ENCODE measurements at places on chromosomes 6 and 20. TPM values are rescaled to one million over a fixed set of nuclear protein-coding genes. Genes with fewer than 3 reads are reported as not detected.

The WFDC12 gene
- total RNA-seq: 1.4 TPM

The OVOL2 gene
- 4.8 TPM for total RNA-seq

The PPARD gene
- 24.4 TPM for total RNA-seq

The GABRR2 gene
- total RNA-seq: 0.38 TPM

The PRPF6 gene
- total RNA-seq: 73.3 TPM

The MDFI gene
- 16.9 TPM for total RNA-seq

The CAP2 gene
- 15.7 TPM for total RNA-seq

The LYRM4 gene
- 21.3 TPM for total RNA-seq

The COL20A1 gene
- total RNA-seq: not detected

The TBXT gene
- total RNA-seq: not detected

The EFCAB8 gene
- 0.13 TPM for total RNA-seq

The VARS2 gene
- total RNA-seq: 34.5 TPM

The KIF25 gene
- total RNA-seq: not detected

The RANBP9 gene
- total RNA-seq: 29.0 TPM

The SRSF12 gene
- total RNA-seq: 2.3 TPM

The PHACTR1 gene
- 33.6 TPM for total RNA-seq

The TMEM170B gene
- total RNA-seq: 3.7 TPM

The CNR1 gene
- total RNA-seq: 4.8 TPM

The C6orf118 gene
- 0.57 TPM for total RNA-seq

The SOX18 gene
- 56.7 TPM for total RNA-seq

The KATNA1 gene
- total RNA-seq: 16.0 TPM

The CLPSL2 gene
- not detected for total RNA-seq

The BHLHE23 gene
- total RNA-seq: not detected

The MUC22 gene
- total RNA-seq: not detected

The SIRPB1 gene
- 8.2 TPM for total RNA-seq

The DEFB110 gene
- total RNA-seq: not detected

The ABHD16B gene
- not detected for total RNA-seq

The PNLDC1 gene
- total RNA-seq: not detected

The SMOC2 gene
- total RNA-seq: 13.1 TPM

The OOEP gene
- 0.35 TPM for total RNA-seq

The OGFRL1 gene
- 16.0 TPM for total RNA-seq
